ENCODE measurements at places on chromosomes 3 and 15.

DNA sequence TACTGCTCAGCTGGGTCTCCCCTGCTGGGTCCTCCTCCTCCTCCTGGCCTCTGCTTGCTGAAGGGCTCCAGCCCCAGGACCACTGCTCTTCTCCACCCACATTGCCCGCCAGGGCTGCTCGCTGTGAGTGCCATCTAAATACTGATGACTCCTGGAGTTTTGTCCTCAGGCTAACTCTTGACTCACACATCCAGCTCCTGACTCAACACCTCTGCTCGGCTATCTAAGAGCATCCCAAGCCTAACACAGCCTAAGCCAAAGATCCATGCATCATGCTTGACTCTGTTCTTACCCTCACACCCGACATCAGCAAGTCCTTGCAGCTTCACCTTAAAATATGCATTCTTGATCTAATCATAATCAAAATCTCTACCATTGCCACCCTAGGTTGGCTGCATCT lies 260.2 kb downstream of the KLF13 start:
- DNase-seq, result no peak

GRCh38 chr3:100059472-100059871 lies 54.8 kb downstream of the FILIP1L start:
- no peak for DNase-seq

- DNase-seq, result no peak
These were observed 79.0 kb upstream of the MLF1 start for GRCh38 chr3:158491968-158492367.

- DNase-seq, result no peak
These were observed at the start of gene CHRM5 for GRCh38 chr15:33968224-33968623. TSS of gene CHRM5 (plus strand) at chr15:33968497. CDS start at chr15:34062718, 94,221 bp downstream.

- no peak for DNase-seq
These were observed 166.9 kb downstream of the ULK4 start for GRCh38 chr3:41794748-41795589.

DNA sequence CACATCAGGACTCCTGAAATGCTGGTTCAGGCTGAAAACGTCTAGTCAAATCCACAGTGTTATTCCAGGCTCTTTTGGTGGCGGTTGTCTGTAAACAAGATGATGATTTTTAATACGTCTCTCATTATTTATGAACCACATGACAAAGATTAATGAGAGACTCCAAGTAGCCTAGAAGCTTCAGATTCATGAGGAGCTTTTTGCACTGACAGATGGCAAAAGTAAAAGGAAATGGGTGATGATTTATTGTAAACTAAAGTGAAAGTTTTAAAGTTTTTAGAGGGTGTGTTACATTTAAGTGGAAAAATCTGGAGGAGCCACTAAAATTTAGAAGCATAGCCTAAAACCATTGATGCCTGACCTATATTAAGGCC lies 77.0 kb downstream of the BBX start:
- DNase-seq, result no peak

DNA sequence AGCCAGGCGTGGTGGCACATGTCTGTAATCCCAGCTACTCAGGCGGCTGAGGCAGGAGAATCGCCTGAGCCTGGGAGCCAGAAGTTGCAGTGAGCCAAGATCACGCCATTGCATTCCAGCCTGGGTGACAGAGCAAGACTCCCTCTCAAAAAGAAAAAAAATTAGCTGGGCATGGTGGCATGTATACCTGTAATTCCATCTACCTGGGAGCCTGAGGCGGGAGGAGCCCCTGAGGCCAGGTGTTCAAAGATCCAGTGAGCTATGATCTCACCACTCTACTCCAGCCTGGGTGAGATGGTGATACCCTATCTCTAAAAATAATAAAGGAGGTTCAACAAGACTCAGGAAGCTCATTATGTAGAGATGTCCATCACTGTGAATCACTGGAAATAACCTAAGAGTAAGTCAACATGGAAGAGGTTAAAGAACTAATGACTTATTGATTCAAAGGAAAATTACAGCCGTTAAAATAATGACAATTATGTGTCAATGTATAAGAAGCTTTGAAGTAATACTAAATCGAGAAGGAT lies 19.8 kb upstream of the RAB7A start:
- no peak for DNase-seq

DNA sequence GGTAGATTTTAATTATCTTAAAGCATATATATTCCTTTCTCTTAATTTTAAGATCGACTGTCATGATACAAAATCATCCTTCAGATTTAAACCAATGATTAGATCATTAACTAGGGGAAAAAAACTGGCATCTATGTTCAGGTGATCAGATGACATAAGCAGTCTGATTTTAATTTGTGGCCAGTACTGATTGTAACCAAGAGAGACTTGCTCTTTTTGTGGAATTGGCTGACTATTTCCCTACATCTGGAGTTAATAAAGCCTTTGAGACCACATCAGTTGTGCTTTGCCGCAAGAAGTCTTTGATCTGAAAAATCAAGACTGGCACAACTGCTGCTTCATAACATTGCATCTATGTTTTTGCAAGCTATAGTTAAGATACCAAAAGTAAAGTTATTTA lies 148.4 kb upstream of the CGNL1 start:
- no peak for DNase-seq

- DNase-seq, result no peak
These were observed 9.0 kb downstream of the APOD start for GRCh38 chr3:195574497-195575304.

Data from cortex of kidney (tissue), 1 donor.